Globus pallidus (tissue), 1 donor: ENCODE measurements at places on chromosomes 2 and 18.

GRCh38 chr2:52072949-52073348 is 1041.0 kb upstream of the NRXN1 start:
- DNase-seq: no peak

DNA sequence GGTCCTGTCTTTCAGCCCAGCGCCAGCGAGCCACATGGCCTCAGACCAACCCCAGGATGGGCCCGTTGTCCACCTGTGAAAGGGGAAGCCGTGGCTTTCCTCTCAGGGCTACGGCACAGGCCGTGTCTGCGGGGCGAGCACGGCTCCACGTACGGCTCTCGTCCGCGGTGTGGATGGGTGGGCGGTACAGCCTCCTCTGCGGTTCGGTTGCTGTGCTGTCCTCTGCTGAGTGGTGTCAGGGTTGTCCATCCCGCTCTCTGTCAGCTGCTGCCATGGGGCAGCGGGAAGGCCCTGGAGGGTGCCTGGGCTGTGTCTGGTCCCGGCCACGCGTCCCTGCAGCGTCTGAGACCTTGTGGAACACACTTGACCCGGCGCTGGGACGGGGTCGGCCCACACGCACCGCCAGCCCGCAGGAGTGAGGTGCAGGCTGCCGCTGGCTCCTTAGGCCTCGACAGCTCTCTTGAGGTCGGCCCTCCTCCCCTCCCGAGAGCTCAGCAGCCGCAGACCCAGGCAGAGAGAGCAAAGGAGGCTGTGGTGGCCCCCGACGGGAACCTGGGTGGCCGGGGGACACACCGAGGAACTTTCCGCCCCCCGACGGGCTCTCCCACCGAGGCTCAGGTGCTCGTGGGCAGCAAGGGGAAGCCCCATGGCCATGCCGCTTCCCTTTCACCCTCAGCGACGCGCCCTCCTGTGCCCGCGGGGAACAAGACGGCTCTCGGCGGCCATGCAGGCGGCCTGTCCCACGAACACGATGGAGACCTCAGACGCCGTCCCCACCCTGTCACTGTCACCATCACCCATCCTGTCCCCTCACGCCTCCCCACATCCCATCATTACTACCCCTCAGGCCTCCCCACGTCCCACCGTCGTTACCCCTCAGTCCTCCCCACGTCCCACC is 128.7 kb downstream of the NFATC1 start:
- no peak for DNase-seq

GRCh38 chr18:68666381-68666780 is 48.5 kb downstream of the TMX3 start:
- no peak for DNase-seq

- DNase-seq: peak; percentile 80
Observed at GRCh38 chr18:26089293-26090129, 902 bp downstream of the SS18 start.
